ENCODE measurements at places on chromosomes 6 and 20.

- no peaks in the 10 kb centered on the region for H3K27me3 ChIP-seq
- no peaks in the 10 kb centered on the region for H3K36me3 ChIP-seq
- DNase-seq: no peak
- H3K4me3 ChIP-seq: no peak overlapping the region
- H3K27ac ChIP-seq: no peak overlapping the region
Measured at GRCh38 chr6:11294228-11294627, 61.8 kb upstream of the NEDD9 start.

GRCh38 chr20:62352402-62353288, 14.5 kb downstream of the LAMA5 start:
- peak overlapping the region; percentile 68 for H3K27ac ChIP-seq
- H3K27me3 ChIP-seq: no peaks in the 10 kb centered on the region
- peak; percentile 83 for DNase-seq

DNA sequence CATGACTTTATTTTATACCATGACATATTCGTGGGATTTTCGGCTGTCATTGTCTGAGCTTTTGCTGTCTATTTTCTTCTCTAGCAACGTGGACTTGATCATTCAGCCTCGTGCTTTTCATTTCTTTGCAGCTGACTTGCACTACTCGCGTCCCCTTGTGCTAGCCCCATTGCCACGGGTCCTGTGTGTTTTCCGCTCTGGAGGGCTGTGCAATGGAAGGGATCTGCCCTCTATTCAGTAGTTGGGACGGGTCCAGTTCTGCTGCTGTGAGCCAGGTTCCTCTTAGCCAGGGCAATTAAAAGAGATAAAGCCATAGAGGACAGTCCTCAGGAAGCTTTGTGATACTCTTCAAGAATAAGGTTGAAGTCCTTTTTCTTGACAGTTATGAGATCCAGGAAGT, 17.6 kb downstream of the NEDD9 start:
- peaks cover 11% of the 10 kb centered on the region for H3K4me1 ChIP-seq
- H3K36me3 ChIP-seq: no peaks in the 10 kb centered on the region
- no peak for DNase-seq
- H3K27ac ChIP-seq: peak overlapping the region; percentile 37
- H3K4me3 ChIP-seq: no peak overlapping the region

DNA sequence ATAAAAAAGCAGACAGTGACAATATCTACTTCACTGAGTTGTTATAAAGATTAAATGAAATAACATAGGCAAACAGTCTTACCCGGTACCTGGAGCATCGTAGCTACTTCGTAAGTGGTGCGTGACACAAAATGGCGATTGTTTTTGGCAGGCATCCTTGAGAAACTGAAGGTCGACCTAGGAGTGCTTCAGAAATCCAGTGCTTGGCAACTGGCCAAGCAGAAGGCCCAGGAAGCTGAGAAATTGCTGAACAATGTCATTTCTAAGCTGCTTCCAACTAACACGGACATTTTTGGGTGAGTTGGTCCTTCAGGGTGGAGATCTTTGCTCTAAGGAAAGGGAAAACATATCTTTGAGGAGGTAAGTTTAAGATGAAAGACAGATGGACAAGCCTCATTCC, 4.8 kb downstream of the BPIFA2 start:
- H3K36me3 ChIP-seq: no peaks in the 10 kb centered on the region
- H3K27ac ChIP-seq: no peak overlapping the region
- no peak for DNase-seq
- no peaks in the 10 kb centered on the region for H3K4me1 ChIP-seq

- H3K4me1 ChIP-seq: no peaks in the 10 kb centered on the region
- no peak overlapping the region for H3K4me3 ChIP-seq
- no peaks in the 10 kb centered on the region for H3K36me3 ChIP-seq
- DNase-seq: no peak
- H3K27ac ChIP-seq: no peak overlapping the region
- H3K27me3 ChIP-seq: no peaks in the 10 kb centered on the region
Measured at GRCh38 chr6:121616406-121616805, 181.0 kb downstream of the GJA1 start.
